GM12865 (cell line): ENCODE measurements at places on chromosomes 3 and 15.

- no peak for DNase-seq
These were observed 71.8 kb upstream of the NDUFB4 start for GRCh38 chr3:120524171-120524923.

- DNase-seq, result no peak
These were observed 68.9 kb downstream of the TM2D3 start for GRCh38 chr15:101583284-101583683.

DNA sequence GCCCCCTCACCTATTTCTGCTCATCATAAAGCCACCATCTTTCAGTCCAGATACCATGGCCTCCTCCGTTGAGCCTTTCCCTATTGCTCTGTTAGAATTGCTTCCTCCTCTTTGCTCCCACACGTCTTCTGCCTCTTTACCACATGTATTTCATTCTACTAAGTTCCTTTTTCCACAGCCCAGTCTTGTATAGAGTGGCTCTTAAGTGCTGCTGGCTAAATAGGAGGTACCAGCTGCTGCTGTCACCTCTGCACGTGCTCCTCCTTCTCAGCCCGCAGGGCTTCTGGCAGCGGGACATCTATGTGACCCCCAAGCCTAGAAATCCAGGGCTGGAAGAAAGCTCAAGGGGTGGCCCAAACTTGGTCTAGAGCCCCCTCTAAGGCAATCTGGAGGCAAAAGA is 38.8 kb upstream of the PLXND1 start:
- no peak for DNase-seq

DNA sequence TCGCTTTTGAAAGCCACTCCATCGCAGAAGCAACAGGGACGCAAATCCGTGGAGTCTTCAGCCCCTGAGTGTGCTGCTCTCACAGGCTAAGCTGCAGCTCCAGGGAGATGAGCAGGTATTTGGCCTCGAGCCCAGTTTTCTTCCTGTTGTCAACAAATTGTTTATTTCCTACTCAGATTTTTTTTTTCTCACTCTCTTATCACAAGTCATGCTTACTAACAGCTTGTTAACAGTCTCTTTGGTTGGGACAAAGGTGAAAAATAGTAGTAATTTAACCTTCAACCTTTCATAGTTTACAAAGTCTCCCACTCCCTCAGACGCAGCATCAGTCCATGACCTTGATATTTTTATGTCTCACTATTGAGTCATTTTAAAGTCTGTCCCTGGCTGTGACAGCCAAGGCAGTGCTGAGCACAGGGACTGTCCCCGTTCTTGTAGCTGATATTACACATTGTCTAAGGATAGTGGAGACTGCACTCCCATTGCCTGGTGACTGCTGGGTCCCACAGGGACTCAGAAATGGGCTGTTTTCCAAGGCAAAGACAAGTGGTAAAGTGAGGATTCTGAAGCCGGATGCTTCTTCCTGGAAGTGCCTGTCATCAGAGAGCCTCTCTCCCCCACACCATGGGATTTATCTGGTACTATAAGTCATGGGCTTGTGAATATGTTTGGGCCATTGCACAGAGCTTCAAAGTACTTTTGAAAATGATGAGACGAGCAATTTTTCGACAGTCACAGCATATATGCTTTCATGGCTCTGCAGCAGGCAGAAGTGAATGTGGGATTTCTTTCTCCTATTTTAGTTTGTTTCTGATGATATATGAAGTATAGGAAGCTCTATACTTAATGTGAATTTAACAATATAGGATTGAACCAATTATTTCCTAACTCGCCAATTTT is 59.8 kb upstream of the UNC13C start:
- DNase-seq, result no peak

- DNase-seq, result no peak
These were observed 83.9 kb upstream of the TGFBR2 start for GRCh38 chr3:30522476-30522875.

GRCh38 chr15:95501865-95502264 is 828.6 kb upstream of the NR2F2 start:
- DNase-seq, result no peak

- peak; percentile 28 for DNase-seq
These were observed 10.7 kb upstream of the SLC15A2 start for GRCh38 chr3:121883507-121883906.

- no peak for DNase-seq
These were observed 111.1 kb upstream of the GBE1 start for GRCh38 chr3:81872566-81872965.

- DNase-seq, result no peak
These were observed 614.2 kb downstream of the CADM2 start for GRCh38 chr3:85572978-85573377.

DNA sequence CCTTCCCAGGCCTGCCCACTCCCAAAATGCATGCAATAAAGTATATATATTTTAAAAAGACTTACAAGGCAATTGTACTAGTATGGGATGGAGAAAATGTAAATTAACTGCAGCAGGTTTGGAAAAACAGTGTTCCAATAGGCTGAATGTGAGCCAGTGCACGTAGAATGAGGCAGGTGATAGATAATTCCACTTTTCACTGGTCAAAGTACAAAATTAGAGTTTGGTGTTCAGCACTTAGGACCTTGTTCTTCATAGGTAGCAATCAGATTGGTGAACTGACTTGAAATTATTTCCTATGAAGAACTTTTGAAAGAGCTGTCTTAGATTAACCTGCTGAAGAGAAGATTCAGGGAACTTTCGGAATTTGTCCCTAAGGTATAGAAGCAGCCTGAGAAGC is 1.9 kb downstream of the WDR48 start:
- no peak for DNase-seq

DNA sequence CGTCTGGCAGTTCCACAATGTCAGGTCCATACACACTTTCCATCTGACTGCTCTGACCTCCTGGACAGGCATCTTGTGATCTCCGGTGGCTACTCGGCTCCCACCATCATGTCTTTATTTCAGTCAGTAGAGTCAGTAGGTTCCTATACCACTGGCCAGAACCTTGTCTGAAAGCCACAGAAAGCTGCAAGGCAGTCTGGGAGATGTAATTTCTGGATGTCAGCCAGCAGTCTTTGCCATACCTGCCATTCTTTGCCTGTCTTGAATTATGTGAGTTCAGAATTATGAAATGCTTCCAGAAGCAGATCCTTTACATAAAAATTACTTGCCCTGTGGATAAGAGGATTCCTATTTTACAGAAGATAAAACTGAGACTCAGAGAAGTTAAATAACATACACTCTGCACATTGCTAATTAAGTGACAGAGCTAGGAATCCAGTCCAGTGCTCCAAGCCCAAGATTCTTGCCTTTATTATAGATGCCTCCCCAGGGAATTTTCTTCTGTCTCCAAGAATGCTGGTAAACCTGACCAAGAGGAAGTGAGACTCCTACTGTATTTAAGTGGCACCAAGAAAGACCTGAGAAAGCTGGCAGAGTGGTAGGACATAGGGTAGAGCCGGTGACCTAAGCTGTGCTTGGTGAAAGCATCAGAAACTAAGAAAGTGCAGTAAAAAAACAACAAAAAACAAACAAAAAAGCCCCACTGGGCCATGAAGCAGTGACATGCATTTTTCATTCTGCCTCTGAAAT is 75.6 kb downstream of the IQCH start:
- no peak for DNase-seq

GRCh38 chr3:43086460-43087165 is 19.3 kb downstream of the POMGNT2 start:
- no peak for DNase-seq

DNA sequence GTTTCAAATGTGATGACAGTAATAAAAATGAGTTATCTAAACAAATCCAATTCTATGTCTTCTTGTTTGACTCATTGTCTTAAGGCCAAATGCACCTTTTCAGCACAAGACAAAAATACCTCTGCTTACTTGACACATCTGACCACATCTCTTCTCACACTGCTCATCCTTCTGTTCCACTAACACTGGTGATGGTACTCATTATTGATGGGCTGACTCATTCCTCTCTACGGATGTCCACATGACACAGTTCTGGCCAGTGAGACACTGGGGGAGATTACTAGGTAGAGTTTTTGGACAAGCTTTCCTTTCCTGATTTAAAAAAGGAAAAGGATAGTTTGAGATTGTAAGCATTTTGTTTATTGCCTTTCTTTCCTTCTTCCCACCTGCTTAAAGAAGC is 410.6 kb upstream of the THRB start:
- DNase-seq, result no peak

GRCh38 chr3:4681301-4681700 is 188.2 kb downstream of the ITPR1 start:
- no peak for DNase-seq

DNA sequence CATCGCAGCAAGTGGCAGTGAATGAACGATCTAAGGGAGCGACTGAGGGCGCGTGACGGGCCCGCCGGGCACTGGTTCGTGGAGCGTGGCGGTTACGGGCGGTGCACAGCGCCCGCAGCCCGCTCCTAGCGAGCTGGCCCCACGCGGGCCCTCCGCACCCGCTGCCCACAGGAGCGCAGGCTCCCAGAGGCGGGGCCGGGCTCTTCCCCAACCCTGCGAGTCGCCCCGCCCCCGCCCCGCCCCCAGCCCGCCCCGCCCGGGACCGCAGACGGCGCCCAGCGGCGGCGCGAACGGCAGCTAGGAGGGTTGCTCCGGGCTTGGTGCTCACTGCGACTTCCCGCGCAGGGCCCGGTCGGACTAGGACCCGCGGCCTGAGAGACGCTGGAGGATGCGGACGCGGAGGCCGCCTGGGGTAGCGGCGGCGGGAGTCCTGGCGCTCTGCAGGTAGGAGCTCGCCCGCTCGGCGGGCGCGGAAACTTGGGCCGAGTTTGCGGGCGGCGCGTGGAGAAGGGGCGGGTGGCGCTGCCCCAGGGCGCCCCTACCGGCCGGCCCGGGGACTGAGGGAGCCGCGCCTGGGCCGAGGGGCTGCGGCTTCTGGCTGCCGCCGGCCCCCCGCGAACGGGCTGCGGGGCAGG is at the start of gene C15orf39:
Gene C15orf39, plus strand, starts transcription at position 267 of the 635 bp plus-strand sequence. CDS start 4,167 bp downstream, outside the sequence.
- DNase-seq, result peak; percentile 92

DNA sequence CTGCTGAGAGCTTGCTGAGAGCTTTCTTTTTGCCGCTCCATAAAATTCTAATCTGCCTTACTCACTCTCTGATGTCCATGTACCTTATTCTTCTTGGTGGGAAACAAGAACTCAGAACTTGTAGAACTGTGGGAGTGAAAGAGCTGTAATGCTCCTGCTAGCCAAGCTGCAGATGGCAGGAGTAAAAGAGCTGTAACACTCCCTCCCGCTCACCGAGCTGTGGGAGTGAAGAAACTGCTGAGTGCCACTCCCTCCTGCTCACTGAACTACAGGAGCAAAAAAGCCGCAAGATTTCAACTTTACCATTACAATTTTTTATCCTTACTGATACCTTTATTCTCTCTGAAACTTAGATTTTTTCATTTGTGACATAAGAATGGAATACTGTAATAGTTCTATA is 199.1 kb downstream of the SI start:
- DNase-seq, result no peak

- no peak for DNase-seq
These were observed 110.3 kb downstream of the COL6A6 start for GRCh38 chr3:130627143-130627855.

GRCh38 chr3:41125258-41125657 is 74.0 kb upstream of the CTNNB1 start:
- no peak for DNase-seq

GRCh38 chr15:55786341-55786740 is 43.4 kb upstream of the PRTG start:
- DNase-seq, result no peak

DNA sequence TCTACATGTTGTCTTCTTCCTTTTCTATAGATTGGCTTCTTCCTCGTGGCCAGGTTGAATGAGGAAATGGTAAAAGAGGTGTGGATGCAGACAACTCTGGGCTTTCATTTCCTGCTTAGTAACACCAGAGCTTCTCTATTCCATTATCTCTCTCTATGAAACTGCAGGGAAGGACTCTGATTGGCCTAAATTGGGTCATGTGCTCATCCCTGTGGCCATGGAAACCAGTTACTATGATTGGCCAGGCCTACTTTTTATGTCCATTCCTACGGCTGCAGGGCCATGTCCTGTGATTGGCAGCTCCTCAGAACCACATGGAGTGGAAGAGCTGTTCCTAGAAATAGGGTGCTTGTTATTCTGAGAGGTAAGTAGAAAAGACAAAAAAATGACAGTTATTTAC is 486.9 kb upstream of the ADAMTS9 start:
- DNase-seq, result no peak

GRCh38 chr3:179729981-179730380 is 77.1 kb downstream of the USP13 start:
- no peak for DNase-seq

- DNase-seq, result no peak
These were observed 185.3 kb downstream of the KCNAB1 start for GRCh38 chr3:156305672-156306071.

GRCh38 chr3:15637131-15637951 is 35.8 kb downstream of the BTD start:
- peak; percentile 71 for DNase-seq

DNA sequence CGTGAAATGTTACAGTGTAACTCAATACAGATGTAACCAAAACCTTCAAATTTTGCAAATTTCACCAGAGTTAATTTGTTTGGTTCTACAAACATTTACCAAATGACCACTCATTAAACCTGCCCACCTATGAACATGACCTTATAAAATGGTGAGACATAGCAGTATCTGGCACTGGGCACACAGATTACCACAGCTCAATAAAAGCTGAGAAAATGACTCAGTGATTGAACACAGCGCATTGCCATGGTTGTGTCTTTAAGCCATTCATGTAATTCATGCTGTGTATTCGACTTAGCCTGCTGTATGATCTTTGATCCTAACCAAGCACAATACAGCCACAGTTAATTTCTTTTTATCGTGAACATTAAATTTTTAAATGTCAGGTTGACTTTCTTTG is 11.3 kb downstream of the PPARG start:
- no peak for DNase-seq

DNA sequence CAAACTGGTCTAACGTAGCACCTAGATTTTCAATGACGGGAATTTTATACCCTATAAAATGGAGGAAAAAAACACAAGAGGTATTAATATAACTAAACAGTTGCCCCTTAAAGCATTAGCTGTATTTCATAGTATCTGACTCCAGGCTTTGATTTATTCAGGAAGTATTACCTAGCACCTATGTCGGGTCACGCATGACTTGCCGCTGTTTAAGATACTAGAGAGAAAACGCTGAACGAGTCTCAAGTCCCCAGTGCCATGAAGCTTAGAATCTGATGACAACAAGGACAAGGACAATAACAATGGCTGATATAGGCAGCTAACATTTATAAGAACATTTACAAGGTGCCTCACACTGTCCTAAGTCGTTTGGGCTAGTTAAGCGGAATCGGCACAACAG is 1.9 kb downstream of the SNRPA1 start:
- DNase-seq, result peak; percentile 51

GRCh38 chr3:108001457-108001856 is 89.4 kb downstream of the CD47 start:
- no peak for DNase-seq

- DNase-seq, result no peak
These were observed 35.6 kb downstream of the ABCC5 start for GRCh38 chr3:183981990-183982644.
